Esophagus muscularis mucosa (tissue), 4 donors: ENCODE measurements at places on chromosomes 4 and X.

GRCh38 chr4:121778991-121779628 is 14.1 kb upstream of the SMIM43 start:
- no peak for DNase-seq

GRCh38 chr4:155603360-155603891 is 63.2 kb upstream of the GUCY1A1 start:
- no peak for DNase-seq

DNA sequence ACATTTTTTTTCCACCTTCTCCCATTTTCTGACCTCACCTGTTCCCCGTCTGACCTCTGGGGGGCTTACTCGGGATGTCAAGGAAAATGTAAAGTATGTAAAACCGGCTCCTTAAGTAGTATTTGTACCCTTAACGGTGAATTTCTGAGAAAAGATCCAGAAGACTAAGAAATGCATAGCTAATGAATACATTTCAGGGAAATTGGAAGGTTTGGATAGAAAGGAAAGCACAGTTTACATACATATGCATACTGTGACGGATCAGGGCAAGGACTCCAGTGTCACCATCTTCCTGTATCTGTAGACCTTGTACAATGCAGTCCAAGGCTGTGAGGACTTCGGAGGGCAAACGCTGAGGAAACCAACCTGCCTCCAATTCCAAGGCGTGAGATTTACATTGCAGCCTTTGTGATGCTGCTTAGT is 2185.9 kb upstream of the TENM3 start:
- no peak for DNase-seq

GRCh38 chr4:179817317-179817716 is 2375.1 kb upstream of the AGA start:
- no peak for DNase-seq

DNA sequence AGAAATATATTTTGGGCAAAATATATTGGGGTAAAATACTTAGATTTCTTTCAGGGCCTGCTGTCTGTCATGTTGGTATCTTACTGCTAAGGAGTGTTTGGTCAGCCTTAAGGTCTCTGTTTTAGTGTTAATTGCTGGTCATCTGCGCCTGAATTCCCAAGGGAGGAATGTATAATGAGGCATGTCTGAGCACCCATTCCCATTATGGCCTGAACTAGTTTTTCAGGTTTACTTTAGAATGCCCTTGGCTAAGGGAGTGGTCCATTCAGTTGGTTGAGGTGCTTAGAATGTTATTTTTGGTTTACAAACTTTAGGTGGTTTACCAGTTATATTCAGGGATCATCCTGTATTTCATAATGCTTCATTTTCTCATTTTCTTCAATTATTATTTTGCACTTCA is 125.9 kb downstream of the CFAP299 start:
- DNase-seq: no peak

DNA sequence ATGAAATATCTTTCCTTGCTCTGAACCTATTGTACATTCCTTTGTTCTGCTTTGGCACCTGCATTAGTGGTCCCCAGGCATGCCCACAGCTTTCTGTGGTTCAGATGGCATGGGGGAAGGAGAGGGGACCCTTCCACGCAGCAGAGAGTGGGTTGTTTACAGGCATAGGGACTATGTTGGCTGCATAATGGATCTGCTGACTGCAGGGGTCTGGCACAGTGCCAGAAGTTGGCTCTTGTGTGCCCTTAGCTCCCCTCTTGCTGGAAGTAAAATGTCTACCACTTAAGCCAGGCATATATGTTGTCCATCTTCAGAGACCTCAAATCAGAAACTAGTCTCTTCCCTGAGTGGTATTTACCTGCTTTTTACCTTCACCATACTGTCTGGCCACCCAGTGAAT is 651.9 kb upstream of the PCDH7 start:
- DNase-seq: no peak

DNA sequence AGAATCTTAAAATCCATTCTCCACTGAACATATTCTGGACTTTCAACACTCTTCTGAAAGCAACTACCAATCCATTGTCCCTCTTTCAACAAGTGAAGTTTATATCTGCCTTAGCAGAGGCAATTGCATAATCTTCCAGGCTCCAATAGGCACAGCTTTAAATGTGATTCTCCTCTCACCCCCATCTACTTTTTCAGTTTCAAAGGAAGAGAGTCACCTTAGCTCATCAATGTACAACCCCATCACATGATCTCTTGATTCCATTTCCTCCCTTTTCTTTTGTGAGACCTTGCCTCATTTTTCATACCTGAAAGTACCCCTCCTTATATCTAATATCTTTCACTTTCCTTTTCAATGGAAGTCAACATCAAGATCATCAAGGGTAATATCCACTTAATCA is 921.7 kb upstream of the EPHA5 start:
- DNase-seq: no peak

GRCh38 chr4:90845777-90846176 is 718.6 kb downstream of the CCSER1 start:
- no peak for DNase-seq

- no peak for DNase-seq
Observed at GRCh38 chrX:20284992-20285391, 18.3 kb upstream of the RPS6KA3 start.
